Right lung (tissue), 10 donors: ENCODE measurements at places on chromosomes 4 and X.
A peak's percentile ranks its signal among the peaks of the same experiment; 100 is the strongest.

- DNase-seq = no peak
Measured at GRCh38 chrX:68985135-68985755, 156.4 kb downstream of the EFNB1 start.

DNA sequence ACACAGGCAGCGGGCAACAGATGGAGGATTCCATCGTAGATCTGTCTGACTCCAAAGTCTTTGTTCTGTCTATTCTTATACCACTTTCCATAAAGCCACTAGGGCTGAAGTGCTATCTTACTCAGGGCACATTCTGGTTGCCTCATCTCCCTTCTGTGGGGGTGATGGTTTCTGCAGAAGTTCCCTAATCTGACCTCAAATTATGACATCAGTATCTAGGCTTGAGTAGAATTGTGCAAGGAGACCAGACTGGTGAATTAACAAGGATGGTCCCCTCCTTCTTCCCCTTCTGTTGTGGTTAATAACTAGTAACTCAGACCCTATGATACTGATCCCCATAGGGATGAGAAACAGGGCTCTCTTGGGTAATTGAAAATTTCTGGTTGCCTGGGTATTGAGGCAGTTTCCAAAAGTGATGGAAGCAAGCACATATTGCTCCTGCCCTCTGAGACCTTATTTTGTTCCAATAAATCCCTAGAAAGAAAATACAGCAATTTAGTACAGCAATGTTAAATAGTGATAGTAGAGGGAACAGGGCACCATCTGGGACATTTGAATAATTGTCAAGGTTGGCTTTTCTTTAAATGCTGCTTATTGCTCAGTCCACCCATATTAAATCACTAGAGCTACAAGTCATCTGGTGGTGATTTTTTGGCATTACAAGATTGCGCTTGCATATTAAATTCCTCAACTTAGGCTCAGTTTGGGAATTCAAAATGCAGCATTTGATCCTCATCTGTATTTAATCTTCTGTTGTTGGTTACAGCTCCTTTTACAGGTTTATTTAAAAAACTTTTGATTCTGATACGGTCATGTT lies 57.3 kb upstream of the AP1S2 start:
- no peak for DNase-seq

GRCh38 chrX:10882484-10882883 lies 228.6 kb upstream of the HCCS start:
- DNase-seq = no peak

- DNase-seq = no peak
Measured at GRCh38 chr4:13529128-13529919, 15.0 kb downstream of the NKX3-2 start.

- no peak for DNase-seq
Measured at GRCh38 chrX:13048280-13048679, 3.9 kb upstream of the FAM9C start.

DNA sequence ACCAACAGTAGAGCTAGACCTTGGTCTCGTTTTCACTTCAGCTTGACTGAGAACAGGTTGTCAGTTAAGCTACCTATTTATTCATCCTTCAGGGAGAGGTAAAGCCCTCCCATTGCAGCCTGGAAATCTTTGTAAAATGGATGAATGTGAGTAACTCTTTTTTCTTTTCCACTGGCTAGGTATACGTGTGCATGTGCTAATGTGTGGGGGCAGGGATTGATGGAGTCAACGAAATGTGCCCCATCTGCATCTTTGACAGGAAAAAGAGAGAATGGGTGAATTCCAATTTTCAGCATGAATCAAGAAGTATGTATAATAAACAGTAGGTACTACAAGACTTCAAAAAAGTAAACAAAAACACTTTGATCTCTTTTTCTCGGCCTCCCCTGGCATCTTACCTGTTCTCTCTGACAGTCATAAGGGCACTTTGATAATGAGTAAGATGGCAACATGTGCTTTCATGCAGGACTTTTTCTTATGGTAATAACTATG lies at the start of gene IL21:
Gene IL21 (minus strand): TSS at position 51 of the 492 bp plus-strand sequence. CDS start 55 bp downstream, outside the sequence.
- DNase-seq = no peak

- DNase-seq = no peak
Measured at GRCh38 chrX:19670854-19671620, 155.7 kb upstream of the MAP3K15 start.

- no peak for DNase-seq
Measured at GRCh38 chr4:83012200-83012686, 1.6 kb upstream of the LIN54 start.

- DNase-seq = no peak
Measured at GRCh38 chrX:39981946-39982345, 115.8 kb downstream of the BCOR start.

DNA sequence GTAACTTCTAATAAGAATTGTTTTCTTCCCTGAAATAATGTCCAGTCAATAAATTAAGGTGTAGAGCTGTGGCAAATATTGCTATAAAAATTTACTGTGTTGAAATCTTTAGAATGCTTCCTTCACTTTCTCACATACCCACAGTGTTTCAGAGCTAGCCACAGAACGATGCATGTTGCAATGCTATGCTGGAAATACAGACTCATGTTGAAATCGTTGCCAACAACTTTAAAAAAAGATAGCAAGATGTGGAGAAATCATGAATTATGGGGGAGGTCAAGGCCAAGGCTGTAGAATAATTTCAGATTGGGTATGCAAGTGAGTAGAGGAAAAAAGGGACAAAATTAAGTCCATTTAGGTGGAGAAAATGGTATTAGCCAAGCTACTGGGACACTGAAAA lies 204.8 kb downstream of the VEGFC start:
- DNase-seq = peak; percentile 58

GRCh38 chr4:187304133-187304532 lies 580.5 kb upstream of the FAT1 start:
- DNase-seq = peak; percentile 31

DNA sequence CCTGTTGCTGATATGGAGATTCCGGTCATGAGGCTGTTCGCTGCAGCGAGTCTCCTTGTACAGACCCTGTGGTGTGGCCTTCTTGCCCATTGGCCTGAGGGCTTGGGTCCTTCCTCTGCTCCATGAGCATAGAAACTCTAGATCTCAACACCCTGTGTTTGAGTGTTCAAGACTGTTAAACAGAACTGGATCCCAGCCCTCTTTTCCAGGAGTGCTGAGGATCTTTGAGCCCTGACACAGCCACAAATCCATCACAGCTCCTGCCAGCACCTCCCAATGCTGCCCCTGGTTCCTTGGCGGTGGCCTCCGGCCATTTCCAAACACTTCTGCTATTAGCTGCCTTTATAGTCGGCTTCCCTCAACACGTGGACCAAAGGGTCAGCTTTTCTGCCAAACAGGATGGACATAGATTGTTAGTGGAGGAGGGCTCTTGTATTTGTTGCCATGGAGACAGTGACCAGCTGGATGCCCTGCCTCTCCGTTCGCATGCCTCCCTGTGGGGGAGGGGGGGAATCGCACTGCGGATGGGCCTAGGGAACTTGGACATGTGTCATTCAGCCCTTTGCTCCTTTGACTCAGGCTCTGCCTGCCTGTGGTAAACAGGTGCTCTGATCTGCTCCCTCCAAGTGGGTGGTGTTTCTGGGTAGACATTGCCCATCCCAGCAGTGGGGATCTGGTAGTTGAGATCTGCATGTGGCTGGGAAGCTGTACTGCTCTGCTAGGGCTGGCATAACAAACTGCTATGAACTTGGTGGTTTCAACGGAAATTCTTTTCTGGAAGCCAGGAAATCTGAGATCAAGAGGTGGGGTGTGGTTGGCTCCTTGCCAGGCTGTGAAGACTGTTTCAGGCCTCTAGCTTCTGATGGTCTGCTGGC lies 6.9 kb upstream of the WDR1 start:
- no peak for DNase-seq

- no peak for DNase-seq
Measured at GRCh38 chrX:11464836-11465463, 171.7 kb downstream of the AMELX start.

DNA sequence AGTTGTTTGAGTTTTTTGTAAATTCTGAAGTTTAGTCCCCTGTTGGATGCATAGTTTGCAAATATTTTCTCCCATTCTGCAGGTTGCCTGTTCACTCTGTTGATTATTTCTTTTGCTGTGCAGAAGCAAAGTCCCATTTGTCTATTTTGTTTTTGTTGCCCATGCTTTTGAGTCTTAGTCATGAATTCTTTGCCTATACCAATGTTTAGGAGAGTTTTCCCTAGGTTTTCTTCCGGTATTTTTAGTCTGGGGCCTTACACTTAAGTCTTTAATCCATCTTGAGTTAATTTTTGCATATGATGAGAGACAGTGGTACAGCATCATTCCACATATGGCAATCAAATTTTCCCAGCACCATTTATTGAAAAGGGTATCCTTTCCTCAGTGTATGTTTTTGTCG lies 405.8 kb upstream of the RPS6KA3 start:
- no peak for DNase-seq

- no peak for DNase-seq
Measured at GRCh38 chr4:169340834-169341233, 70.1 kb upstream of the SH3RF1 start.

- no peak for DNase-seq
Measured at GRCh38 chrX:3440981-3441380, 94.5 kb upstream of the MXRA5 start.

GRCh38 chr4:58219179-58219578 lies 1109.0 kb upstream of the IGFBP7 start:
- DNase-seq = no peak

DNA sequence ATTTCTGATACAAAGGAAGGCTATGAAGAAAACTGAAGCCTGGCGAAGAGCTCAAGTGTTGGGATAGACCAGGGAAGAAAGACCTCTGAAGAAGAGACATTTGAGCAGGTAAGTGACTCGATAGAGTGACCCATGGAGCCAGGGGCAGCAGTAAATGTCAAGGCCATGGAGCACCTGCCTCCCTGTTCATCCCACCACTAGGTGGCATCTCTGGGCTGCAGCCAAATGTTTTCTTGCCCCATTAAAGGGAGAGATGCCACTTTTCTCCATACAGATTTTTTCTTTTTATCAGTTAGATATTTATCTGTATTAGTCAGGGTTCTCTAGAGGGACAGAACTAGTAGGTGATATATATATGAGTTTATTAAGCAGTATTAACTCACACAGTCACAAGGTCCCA lies 4.9 kb upstream of the ZNF81 start:
- DNase-seq = no peak

DNA sequence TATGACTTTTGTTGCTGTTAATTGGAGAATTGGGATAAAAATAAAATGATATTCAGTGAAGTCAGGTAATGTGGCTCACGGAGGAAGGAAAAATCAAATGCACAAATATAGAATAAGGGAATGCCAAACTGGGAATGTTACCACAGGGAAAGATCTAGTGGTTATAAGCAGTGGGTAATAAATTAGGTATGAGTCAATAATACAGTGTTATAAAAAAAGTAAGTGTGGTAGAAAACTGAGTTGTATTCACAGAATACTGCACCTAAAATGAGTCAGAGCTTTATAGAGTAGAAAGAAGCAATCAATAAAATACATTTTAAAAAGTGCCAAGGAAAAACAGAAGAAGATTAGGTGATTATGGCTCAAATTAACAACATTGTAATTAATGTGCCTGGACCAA lies 34.5 kb downstream of the INTS12 start:
- no peak for DNase-seq

DNA sequence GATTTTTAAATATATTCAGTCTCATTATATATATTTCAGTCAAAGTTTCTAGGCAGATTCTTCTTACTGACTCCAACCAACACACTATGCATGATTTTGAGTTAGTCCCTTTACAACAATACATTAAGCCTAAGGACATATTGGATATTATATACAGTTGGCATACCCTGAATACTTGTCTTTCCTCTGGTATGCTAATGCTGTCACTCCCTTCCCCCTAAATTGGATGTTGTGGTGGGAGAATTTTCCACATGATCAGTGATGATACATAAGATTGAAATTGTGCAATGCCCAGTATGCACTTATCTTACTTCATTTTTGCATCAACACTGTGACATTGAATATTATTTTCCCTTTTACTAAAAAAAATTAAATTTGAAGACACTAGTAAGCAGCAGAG lies 935.2 kb downstream of the PCDH7 start:
- DNase-seq = no peak
